Suppressor macrophage treated with lipopolysaccharide for 4 hours (primary cell): ENCODE measurements at places on chromosomes 13 and 19.

- no peak for DNase-seq
Measured at GRCh38 chr13:92317066-92317465, 909.5 kb upstream of the GPC6 start.

- DNase-seq, result peak; percentile 71
Measured at GRCh38 chr19:52935434-52935833, 12.2 kb upstream of the ZNF888 start.

DNA sequence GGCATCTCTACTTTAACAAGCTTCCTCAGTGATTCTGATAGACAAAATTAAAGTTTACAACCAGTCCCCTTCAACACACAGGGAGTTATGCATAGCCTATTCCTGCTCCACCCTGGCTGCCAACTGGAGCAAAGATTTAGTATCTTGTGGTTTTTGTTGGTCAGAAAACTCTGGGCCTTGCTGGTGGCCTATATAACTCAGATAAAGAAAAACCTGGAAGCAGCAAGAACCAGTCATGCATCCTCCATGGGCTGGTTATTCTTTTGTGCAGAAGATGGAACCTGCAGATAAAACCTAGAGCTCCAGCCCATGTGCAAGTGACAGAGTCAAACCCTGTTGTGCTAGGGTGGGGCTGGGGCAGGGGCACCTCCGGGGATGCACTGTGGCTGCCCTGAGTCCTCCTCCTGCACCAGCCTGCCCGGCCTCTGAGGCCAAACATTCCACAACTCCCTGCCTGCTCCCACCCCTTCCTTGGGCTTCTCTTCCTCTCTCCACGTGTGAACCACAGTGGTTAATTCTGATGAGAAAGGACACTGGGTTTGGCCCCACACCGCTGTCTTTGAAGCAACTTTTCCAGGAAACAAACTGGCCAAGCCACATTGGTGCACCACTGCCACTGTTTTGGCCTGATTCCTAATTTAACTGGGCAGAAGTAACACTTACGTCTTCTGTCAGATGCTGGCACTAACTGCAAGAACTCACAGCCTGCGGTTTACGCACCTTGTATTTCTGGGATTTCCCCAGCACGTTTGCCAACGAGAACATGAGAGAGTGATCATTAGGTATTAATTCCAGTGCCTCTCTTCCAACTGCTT, 23.3 kb upstream of the GGACT start:
- no peak for DNase-seq

DNA sequence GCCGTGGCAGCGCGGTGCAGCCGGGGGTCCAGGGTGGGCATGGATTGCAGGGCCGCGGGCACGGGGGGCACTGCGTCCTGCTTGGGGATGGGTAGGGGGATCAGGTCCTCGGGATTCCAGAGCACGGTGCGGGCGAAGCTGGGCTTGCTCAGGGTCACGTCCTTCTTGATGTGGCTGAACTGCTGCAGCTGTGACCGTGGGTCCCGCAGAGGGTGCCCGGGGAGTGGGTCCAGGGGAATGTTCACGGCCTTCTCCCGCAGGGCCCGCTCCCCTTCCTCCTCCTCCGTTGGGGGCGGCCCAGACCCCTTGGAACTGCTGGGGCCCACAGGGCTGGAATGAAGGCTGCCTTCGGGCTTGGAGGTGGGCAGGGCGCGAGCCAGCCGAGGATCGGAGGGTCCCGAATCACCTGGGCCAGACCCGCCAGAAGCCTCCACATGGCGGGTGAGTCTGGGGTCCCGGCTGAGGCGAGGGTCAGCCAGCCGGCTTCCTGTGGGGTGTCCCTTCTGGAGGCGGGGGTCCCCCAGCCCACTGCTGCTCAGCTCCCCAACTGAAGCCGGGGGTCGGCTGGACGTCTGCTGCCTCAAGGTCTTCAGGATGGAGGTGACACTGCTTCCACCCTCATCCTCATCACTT, 18.9 kb upstream of the TMEM160 start:
- no peak for DNase-seq

DNA sequence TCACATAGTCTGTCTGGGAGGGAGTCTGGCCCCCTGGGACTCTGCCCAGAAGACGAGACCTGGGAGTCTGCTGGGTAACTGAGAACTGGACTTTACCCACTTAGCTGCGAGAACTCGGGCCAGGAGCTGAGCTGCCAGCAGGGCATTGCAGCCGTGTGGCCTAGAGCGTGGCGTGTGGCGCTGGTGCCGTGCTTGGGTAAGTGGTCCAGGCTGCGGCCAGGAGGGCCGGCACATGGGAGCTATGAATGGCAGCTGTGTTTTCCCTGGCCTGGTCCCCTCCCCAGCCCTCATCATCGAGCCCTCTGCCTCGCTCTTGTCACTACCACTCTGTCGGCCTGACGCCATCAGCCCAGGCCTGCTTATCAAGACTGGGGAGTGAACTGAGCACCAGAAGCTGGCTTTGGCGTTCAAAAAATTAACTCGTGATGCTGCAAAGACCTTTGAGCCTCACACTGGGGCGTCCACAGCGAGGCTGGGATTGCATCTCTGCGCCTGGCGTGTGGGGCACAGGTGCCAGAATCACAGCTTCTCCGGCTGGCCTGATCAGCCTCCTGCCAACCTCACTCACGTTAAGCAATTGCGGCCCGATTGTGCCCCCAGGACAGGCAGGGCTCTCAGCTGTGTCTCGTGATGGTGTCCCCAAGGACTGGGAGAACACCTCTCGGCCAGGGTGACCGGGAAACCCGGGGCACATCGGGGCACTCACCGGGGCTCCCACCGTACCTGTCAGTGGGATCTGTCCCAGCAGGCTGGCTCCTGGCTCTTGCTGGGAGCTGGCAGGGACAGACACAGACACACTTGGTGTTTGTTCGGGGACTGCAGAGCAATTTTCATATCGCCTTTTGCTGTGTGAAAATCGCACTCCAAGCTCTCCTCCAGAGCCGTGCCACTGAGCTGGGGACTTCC, 85.9 kb downstream of the KDM4B start:
- DNase-seq, result no peak

DNA sequence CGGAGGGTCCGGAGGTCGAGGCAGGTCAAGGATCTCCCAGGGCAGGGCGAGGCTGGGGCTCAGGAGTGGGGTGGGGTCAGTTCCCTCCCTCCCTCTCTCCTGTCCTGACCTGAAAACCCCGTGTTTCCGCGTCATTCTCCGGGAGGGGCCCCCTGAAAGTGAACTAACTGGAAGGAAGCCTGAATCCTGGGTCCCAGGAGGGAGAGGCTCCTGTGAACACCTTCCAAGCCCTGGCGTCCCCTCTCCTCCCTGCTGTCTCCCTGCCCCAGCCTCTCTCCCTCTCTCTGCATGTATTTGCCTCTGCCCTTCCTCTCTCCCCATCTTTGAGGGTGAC, 741 bp upstream of the CADM4 start:
- DNase-seq, result no peak

DNA sequence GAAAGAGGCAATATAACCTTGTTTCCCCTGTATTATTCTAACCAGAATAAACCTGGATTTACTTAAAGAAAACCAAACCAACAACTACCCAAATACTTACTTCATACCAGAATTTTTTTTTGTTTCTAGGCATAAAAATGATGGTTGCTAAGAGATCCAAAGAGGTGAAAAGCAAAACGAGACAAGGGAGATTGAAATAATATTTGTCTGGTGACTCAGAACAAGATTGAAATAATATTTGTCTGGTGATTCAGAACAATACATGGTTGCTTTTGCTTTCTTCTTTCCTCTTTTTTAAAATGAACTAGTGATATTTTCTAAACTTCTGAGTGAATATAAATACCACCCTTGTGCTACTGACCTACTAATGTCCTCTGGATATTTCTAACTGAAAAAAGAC, 592.9 kb downstream of the KCTD12 start:
- no peak for DNase-seq

GRCh38 chr19:39078436-39079200, 5.5 kb upstream of the ACP7 start:
- DNase-seq, result no peak
